NCI-H1105 treated with DMSO at 0.1 percent for 48 hours (cell line): ENCODE measurements at places on chromosomes 5 and 9.

- DNase-seq = no peak
Measured at GRCh38 chr5:9892696-9893095, 262.5 kb upstream of the TAS2R1 start.

- DNase-seq = no peak
Measured at GRCh38 chr5:114391321-114391720, 29.5 kb downstream of the KCNN2 start.

DNA sequence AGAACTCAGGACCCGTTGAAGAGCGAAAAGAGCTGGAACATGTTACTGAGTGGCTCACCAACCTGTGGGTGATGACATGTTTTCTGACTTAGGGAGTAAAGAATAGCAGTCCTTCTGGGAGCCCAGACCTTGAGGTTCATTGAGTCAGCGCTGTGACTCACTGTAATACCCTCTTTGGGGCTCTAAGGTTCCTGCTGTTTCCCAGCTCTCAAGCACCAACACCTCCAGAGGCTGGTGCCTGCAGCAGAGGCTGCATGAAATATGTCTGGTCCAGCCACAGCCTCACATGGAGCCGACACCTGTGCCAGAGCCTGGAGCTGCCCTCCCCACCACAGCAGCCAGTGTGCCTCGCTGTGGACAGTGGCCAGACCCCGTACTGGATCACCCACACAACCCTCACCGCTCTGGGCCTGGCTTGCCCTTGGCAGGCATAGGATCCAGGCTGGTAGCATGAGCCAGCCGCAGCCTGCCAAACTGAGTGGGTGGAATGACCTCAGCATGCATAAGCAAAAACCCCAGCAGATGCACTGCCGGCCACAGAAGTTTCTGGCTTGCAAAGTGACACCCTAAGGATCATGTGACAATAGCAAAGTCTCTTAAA lies 143.5 kb upstream of the MRPS30 start:
- no peak for DNase-seq

DNA sequence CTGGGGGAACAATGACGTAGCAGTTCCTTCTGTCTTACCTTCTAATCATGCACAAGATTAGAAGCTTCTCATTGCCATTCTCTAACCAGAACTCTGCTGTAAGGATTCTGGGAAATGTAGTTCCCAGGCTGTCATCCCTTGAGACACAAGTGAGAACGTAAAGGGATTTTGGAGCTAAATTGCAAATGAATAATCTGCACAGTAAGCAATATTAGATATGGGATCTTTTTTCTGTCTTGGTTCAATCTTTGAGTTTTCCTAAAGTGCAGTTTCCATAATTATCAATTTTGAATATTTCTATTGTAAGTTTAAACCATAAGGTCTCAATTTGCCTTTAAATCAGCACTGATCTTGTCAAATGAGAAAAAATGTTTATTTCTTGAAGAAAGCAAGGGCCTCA lies 189.7 kb upstream of the PLPPR1 start:
- no peak for DNase-seq

DNA sequence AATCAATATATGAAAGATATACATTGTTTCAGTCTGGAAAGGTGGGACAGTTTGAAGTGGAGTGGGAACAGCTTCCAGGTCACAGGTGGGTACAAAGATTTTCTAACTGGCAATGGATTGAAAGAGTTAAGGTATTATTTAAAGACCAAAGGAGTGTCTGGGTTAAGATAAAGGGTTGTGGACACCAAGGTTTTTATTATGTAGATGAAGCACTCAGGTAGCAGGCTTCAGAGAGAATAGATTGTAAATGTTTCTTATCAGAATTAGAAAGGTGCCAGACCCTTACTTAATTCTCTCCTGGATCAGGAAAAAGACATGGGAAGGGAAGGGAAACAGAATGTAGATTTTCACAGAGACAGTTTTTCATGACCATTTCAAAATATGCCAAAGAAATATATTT lies 1174.8 kb downstream of the MAT2B start:
- no peak for DNase-seq

GRCh38 chr9:2298217-2298616 lies 283.1 kb downstream of the SMARCA2 start:
- no peak for DNase-seq

GRCh38 chr5:58715997-58716656 lies 133.3 kb downstream of the RAB3C start:
- DNase-seq = no peak

DNA sequence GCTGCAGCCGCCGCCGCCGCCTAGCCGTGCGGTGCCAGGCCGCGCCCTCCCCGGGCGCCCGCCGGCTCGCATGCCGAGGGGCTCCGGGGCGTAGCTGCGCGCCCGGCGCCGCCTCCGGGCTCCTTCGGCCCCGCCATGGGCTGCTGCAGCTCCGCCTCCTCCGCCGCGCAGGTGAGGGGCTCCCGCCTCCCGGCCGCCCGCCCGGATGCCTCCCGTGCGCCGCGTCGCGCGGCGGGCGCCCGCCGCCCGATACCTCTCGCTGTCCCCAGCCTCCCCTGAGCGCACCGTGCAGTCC lies 230 bp downstream of the SLC44A1 start:
- DNase-seq = no peak

DNA sequence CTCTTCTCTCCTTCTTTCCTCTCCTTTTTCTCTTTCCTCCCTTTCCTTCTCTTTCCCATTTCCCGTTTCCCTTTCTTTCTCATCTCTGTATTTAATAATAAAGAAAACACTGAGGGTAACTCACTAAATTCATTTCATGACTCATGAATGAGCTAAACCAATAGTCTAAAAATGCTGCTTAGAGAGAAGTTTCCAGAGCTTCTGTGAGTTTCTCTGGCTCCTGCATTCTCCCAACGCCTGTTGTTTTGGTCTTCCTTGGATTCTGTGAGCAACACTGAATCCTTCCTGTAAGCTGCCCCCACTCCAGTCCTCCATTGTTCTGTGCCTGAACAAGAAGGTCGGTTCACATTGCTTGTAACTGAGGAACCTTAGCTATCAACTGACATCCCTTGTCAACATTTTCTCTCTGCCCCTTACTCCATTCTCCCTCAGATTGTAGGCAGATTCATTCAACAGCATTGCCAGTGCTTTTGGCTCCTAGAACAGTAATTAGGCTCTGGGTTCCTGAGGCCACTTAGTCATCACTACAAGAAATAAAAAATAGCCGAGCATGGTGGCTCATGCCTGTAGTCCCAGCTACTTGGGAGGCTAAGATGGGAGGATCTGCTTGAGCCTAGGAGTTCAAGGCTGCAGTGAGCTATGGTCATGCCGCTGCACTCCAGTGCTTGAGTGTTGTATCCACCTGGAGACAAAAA lies 237.7 kb upstream of the KLF4 start:
- no peak for DNase-seq

- DNase-seq = no peak
Measured at GRCh38 chr5:59588922-59589321, 304.6 kb downstream of the PDE4D start.

DNA sequence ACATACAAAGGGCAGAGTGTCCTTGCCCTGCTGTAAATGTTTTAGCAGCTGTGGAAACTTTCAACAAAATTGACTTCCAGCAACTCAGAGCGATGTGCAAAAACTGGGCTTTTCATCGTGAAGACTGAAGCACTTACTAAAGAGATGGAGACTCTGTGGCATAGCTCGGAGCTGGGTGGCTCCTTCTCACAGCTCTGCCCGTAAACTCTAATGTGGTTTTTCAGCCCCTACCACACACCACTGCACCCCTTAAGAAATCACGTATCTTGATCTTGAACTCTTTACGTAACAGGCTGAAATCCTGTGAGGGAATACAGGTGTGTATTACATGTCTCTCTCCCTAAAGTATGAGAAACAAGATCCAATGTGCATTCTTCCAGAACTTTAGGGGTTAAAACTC lies 124.4 kb downstream of the MEF2C start:
- no peak for DNase-seq

DNA sequence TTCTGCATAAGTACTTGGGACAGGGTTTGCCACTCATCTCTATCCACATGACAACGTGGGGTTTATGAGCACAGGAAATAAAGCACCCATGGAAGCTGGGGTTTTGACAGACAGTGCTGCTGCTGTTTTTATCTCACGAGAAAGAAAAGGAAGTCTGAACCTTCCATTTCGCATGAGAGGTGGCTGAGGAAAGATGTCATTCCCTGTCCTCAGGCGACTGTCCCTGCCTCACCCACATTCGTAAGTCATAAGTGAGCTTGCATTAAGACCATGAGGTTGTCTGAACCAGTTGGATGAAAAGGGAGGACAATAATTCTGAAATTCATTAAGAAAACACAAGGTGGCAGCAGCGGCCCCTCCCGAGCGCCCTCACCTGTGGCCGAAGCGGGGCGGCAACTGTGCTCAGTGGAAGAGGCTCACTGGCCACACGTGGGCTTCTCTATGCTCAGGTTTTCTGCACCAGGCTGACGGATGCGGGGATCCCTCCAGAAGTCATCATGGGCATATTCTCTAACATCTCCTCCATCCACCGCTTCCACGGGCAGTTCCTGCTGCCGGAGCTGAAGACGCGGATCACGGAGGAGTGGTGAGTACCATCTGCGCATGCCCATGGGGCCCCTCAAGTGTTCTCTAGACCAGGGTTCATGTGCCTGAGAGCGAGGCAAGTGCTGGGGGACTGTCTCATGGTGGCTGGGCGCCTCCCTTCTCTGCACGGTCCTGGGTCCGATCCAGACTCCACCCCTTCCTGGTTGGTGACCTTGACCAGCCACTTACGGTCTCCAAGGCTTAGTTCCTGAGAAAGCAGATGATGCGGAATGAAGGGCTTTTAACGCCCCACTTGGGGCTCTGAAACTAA lies 54.7 kb upstream of the SUSD3 start:
- DNase-seq = no peak

DNA sequence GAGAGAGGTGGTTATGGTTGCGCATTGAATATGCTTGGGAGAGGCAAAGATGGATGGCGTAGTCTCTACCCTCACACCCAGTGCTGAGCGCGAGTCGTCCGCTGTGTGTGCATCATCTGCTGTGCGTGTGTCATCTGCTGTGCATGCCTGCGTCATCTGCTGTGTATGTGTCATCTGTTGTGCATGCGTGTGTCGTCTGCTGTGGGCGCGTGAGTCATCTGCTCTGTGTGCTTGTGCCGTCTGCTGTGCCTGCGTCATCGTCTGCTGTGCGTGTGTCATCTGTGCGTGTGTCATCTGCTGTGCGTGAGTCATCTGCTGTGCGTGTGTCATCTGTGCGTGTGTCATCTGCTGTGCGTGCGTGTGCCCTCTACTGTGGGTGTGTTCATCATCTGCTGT lies 68.0 kb upstream of the IRX4 start:
- DNase-seq = no peak

- DNase-seq = peak; percentile 5
Measured at GRCh38 chr5:176744584-176744965, 65.8 kb upstream of the UNC5A start.

DNA sequence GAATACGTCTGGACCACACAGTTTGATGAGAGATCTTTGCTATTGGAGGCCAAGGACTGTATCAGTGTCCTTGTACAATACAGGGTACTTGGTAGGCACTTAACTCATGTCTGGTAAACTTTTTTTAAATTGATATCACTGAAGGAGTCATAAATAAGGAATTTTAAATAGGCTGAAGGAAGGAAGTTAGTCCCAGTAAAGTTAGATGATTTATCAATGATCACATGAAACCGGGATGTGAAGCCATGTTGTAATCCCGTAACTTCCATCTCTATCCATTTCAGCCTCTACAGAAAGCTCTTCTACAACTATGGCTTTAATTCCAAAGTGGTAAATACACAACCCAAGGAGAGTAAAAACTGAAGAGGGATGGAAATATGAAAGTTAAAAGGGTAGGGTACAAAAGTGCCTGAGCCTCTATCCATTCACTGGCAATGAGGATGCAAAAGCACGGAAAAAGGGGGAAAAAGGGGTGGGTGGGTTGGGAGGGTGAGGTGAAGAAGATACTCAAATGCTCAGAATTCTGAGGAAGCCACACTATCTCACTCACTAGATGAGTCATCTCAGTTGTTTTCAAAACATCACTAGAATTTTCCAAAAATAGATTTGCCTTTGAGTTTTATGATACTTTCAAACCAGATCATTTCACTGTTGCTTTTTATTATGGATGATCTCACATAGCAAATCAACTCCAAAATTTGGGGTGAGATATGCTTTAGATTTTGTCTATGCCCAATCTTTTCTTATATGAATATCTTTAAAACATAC lies 1053.5 kb downstream of the NR2F1-AS1 start:
- no peak for DNase-seq

GRCh38 chr9:137632230-137633161 lies 13.7 kb downstream of the EHMT1 start:
- no peak for DNase-seq

GRCh38 chr5:131854134-131854533 lies 57.3 kb upstream of the FNIP1 start:
- DNase-seq = no peak

DNA sequence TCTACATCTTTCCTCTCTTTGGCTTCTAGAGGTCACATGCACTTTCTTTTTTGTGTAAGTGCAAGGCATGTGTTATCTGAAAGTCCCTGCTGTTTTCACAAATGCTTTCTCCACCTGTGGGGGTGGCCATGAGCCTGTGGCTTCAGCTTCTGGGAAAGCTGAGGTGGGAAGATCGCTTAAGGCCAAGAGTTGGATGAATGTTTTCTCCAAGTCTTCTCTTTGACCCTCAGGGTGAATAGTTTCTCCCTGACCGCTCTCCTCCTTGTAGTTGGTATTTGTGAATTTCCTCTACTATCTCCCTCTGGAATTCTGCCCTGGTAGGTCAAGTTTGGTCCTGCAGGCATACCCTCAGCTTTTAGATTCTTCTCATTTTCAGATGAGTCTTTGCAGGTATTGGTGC lies 74.2 kb downstream of the UGCG start:
- no peak for DNase-seq

DNA sequence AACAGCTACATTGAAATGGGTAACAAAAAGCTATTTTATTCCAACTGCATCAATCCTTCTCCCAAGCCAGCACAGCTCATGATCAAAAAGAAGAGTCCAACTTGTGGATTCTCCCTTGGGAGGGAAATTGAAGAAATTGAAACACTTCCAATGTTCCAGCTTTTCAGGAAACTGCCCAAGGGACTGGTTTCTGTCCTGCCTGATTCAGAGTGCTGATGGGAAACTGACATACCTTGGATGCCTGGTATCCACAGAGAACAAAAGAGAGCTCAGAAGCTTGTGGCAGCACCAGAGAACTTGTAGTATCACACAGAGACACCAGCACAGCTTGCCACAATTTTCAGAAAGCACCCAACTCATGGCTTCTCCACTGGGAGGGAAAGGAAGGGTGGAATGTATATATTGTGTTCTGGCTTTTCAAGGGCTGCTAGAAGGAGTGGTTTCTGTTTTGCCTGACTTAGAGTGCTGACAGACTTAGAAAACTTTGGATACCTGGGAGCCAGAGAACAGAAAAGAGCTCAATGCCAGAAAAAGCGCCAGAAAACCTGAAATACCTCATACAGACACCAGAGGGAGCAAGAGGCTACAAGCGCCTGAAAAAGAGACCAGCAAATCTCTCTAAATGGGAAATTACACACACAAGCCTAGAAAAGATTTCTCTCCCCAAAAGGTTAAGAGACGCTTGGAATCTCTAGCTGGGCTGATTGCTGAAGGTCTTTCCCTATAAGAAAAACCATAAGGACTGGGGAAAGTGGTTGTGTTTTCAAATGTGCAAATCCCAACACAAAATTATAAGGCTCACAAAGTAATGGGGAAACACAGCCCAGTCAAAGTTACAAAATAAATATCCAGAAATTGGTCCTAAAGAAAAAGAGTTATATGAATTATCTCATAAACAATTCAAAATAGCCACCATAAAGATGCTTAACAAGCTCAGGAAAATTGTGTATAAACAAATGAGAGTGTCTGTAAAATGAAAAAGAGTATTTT lies 178.8 kb downstream of the SPOCK1 start:
- DNase-seq = peak; percentile 63
